ENCODE measurements at places on chromosomes 1 and 21. TPM values are rescaled to one million over a fixed set of nuclear protein-coding genes. Genes with fewer than 3 reads are reported as not detected.

Gene NKAIN1
- not detected for total RNA-seq

Gene RALGPS2
- 26.6 TPM for total RNA-seq

Gene SPRR2E
- total RNA-seq: not detected

Gene CYP2J2
- 0.91 TPM for total RNA-seq

Gene COL6A2
- total RNA-seq: 6.5 TPM

Gene PDC
- total RNA-seq: not detected

Gene TEDDM1
- not detected for total RNA-seq
